Umbilical cord (tissue), 2 donors: ENCODE measurements at places on chromosomes 12 and 14.
A peak's percentile ranks its signal among the peaks of the same experiment; 100 is the strongest.

DNA sequence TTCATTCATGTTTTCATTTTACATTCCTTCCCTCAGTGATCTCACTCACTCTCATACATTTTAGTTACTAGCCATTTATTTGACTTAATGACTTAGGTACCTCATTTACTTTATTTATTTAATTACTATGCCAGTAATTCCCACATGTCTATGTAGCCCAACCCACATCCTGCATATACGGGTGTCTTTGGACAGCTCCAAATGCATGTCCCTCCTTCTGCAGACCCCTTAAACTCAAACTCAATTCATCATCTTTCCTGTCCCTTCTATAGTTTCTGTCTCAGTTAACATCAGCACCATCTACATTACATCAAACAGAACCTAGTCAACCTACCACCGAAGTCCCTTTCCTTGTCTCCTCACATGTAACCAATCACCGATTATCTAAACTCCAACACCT is 2.8 kb downstream of the CLEC1A start:
- no peak for DNase-seq

GRCh38 chr12:103928682-103929045 is 1.5 kb upstream of the HSP90B1 start:
- peak; percentile 22 for DNase-seq

GRCh38 chr12:68070957-68071356 is 81.7 kb downstream of the IFNG-AS1 start:
- DNase-seq: no peak

DNA sequence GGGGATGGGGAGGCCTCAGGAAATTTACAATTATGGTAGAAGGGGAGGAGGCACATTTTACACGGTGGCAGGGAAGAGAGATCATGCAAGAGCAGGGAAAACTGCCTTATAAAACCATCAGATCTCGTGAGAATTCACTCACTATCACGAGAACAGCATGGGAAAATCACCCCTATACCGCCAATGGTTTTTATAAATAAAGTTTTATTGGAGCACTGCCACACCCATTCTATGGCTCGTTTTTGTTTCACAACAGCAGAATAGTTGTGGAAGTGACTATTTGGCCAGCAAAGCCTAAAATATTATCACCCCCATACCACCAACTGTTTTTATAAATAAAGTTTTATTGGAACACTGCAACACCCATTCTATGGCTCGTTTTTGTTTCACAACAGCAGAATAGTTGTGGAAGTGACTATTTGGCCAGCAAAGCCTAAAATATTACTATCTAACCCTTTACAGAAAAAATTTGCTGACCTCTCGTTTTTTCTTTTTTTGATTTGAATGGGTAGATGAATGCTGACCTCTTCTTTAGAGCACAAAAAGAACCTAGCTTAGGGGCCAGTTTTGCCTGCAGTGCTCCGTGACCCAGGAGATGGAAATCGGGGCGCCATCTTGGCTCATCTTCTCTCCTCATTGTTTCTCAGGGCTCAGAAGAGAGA is 77.3 kb upstream of the RIN3 start:
- no peak for DNase-seq

- peak; percentile 93 for DNase-seq
These were observed 86.4 kb downstream of the EML1 start for GRCh38 chr14:99879401-99880295.

DNA sequence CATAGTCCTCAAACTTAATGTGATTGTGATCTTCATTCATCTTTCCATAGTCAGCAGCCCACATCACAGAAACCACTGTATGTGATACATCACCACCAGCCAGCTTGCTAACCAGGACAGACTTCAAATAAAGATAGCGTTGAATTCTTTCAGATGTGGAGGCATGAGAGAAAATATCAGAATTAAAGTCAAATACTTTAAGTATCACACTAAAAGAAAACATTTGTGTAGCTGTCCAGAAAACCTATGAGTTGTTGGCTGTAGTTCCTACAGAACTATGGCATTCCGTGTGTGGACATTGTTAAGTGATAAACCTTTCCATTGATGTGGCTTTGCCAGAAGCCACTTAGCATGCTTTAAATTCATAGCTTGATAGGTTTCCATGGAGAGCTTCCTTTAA is 105.1 kb downstream of the LLPH start:
- DNase-seq: peak; percentile 58

- DNase-seq: no peak
These were observed 73.3 kb downstream of the EID3 start for GRCh38 chr12:104376650-104377513.

- no peak for DNase-seq
These were observed 86.1 kb downstream of the ALG10 start for GRCh38 chr12:34108405-34108803.

DNA sequence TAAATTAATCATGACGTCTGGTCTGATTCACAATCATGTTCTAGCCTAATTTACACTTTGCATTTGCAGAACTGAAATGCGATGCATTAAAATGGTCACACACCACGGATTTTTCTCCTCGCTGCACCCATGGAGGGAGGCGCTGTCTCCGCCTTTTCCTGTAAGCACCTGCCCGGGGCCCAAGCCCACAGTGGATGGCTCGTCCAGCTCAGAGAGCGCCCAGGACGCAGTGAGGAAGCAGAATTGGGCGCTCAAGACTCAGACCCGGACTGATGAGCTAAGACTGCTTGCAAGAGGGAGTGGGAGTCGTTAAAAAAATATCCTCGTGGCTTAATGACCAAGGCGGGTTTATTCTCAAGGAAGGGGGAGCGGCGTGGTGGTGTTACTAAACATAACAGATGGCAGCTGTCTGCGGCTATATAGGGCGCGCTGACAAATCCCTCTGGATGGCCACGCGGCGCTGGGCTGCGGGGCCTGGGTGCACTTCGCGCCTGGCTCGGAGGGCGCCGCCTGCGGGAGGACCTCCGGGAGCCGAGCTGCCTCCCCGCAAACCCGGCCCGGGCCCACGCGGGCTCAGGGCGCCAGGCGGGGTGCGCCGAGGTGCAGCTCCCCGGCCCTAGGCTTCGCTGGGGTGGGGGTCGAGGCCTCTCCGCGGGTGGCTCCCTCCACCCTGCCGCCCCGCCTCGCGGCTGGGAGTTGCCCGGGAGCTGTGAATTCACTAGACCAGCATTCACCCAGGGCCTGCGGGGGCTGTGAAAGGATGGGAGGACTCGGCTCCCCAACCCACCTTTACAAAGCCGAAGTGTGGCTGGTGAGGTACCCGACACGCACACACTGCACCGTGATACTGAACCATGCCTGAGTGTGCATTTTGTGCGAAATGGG is 78.7 kb downstream of the PPM1A start:
- DNase-seq: peak; percentile 25

DNA sequence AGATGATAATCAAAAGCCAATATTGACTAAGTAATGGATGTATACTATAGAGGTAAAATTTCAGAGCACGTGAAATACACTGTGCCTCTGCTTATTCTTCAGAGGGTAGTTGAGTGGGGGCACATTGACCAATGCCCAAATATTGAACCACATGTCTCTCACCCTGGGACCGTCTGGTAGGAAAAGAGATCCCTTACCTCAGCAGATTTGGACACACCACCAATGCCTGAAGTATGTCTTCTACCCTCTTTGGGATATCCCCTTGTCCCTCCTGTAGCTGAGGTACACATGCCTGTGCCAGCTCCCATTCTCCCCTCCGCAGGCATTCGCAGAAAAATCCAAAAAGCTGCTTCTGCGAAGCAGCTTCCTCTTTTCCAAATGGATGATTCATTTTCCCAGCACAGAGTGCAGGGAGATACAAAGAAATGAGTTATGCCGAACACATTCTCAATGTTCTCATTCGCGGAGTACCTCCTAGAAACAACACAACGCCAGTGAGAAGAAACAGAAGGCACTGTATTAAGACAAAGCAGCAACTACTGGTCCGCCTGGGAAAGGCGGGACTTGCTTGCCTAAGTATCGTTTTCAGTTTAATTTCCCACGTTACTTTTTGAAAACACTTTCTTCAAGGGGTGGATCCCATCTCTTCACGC is 691 bp downstream of the ZFYVE26 start:
- peak; percentile 39 for DNase-seq

DNA sequence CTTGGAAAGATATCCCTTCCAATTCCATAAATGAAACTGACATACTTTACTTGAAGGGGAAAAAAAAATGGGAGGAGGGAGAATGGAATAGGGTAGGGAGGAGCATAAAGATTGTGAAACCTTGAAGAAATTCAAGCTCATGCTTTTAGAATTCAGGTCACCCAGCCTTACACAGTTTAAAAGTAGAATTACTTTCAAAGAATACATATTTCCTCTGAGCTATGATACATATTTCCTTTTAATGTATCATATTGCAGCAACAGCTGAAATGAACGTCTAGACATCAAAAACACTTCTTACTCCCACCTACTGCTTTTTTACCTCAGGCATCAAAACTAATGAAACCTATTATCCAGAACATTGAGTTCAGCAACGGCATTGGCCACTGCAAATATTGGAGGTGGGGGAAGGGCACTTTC is 156.0 kb downstream of the MED13L start:
- peak; percentile 79 for DNase-seq

DNA sequence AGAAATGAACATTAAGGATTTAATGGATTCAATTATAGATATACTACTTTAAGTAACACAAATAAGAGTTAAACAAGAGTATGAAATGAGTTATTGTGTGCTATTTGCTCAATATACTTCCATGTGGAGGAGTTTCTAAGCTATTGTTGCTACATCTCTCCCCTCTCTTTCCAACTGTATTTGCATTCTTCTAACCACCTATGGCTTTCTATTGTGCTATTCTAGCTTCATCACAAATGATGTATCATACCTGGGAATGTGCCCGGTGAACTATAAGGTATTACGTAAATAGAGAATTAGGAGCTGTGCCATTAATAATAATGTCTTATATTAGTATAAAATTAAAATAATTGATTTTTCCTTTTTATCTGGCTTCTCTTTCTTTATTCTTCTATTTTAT is 87.1 kb upstream of the PLEKHG7 start:
- DNase-seq: no peak

- peak; percentile 61 for DNase-seq
These were observed 23.0 kb downstream of the FAM222A start for GRCh38 chr12:109736552-109737108.

GRCh38 chr12:108097160-108097911 is 31.8 kb upstream of the WSCD2 start:
- DNase-seq: no peak

- peak; percentile 59 for DNase-seq
These were observed 112.2 kb downstream of the SLC16A7 start for GRCh38 chr12:59708064-59708463.

DNA sequence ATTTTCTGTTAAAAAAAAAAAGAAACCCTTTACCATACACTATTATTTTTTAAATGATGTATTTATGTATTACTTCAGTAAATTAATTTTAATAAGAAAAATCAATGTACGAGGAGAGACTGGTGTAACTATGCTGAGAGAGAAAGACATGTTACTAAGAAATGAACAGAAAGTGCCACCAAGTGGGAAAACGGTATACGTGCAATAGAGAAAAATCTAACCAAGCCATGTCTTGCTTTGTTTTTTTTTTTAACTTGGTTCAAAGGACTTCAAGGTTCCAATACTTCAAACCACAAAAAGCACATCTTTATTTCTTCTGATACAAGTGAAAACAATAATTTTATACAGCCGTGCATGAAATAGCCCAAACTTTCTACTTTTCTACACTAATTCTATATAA is 22.9 kb downstream of the NDUFA12 start:
- peak; percentile 66 for DNase-seq

- DNase-seq: no peak
These were observed 70.6 kb downstream of the SLC41A2 start for GRCh38 chr12:104887452-104887851.

GRCh38 chr12:82054566-82054965 is 295.4 kb upstream of the PPFIA2 start:
- DNase-seq: no peak

- peak; percentile 35 for DNase-seq
These were observed 23.0 kb upstream of the REP15 start for GRCh38 chr12:27673101-27673718.

- DNase-seq: no peak
These were observed 943.2 kb downstream of the TMTC2 start for GRCh38 chr12:83629931-83630330.

DNA sequence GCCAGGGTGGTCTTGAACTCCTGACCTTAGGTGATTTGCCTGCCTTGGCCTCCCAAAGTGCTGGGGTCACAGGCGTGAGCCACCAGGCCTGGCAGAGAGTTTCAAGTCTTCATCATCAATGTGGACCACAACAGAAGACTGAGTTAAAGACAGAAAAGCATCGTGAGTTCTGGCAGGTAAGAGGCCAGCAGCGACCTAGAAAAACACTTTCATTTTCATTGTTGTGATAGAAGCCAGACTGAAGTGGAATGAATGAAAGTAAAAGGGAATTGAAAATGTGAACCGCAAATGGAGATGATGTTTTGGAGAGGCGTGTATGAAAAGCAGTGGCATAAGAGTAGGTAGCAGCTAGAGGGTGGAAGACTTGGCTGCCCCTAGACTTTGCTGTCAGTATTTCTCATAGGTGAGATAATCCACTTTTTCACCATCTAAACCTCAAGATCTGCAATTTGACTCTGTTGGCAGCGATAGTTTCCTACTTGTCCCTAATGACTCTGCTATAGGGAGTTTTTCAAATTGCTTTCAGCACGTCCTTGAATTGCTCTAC is 47.1 kb upstream of the PLEKHA5 start:
- DNase-seq: no peak

- DNase-seq: no peak
These were observed 615 bp upstream of the ASB8 start for GRCh38 chr12:48157889-48158370.

DNA sequence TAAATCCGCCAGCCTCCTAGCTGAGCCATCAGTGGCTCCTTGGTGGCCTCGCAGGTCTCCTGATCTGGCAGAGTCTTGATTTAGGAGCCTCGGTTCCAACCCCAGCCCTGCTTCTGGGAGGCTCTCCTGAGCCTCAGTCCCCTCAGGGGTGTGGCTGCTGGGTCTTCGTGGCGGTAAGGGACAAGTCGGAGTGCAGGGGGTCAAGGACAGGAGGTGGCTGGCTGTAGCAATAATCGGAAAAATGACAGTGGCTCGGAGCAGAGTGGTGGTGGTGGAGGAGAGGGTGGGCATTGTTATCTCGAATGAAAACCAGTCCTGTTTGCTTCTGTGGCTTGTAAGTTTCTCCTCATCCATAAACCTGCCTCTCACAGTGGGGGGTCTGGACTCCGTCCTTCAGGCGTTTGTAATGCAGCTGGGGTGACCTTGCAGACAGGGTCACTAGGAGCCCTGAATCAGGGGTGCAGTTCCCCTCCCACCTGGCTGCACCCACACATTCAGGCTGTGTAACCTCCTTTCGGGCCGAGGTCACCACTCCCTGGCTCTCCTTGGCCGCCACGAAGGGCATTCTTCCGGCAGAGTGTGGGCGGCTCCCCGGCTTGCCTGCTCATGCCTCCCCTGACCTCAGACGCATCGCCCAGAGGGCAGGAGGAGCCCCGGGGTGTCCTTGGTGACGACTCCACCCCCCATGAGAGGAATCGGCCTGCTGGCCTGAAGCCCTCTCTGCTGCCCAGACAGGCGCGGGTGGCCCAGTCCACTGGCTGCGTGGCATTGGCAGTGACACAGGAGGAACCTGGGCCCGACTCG is 8.1 kb downstream of the BCL7A start:
- DNase-seq: no peak

- peak; percentile 82 for DNase-seq
These were observed 128.0 kb downstream of the GPR135 start for GRCh38 chr14:59337141-59337611.

- no peak for DNase-seq
These were observed 199.3 kb downstream of the ITPR2 start for GRCh38 chr12:26633591-26634210.
